ENCODE measurements at places on chromosomes 3 and 15. TPM values are rescaled to one million over a fixed set of nuclear protein-coding genes. Genes with fewer than 3 reads are reported as not detected.
A peak's percentile ranks its signal among the peaks of the same experiment; 100 is the strongest.

Gene HGD
- total RNA-seq: 0.18 TPM

DNA sequence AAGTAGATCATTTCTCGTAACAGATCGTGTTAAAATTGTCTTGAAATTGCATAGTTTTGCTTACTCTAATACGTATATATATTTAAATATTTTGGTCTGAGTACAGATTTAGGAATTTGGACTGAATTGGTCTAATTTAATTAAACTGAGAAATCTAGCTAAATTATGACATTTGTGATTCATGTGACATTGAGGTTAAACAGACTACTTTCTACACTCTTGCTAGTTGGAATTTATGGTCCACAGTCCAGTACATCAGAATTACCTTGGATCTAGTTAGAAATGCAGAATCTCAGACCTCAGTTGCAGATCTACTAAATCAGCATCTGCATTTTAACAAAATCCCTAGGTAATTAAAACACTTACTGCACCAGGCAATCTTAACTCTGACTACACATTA is 609.7 kb upstream of the GOLIM4 start:
- DNase-seq: no peak

DNA sequence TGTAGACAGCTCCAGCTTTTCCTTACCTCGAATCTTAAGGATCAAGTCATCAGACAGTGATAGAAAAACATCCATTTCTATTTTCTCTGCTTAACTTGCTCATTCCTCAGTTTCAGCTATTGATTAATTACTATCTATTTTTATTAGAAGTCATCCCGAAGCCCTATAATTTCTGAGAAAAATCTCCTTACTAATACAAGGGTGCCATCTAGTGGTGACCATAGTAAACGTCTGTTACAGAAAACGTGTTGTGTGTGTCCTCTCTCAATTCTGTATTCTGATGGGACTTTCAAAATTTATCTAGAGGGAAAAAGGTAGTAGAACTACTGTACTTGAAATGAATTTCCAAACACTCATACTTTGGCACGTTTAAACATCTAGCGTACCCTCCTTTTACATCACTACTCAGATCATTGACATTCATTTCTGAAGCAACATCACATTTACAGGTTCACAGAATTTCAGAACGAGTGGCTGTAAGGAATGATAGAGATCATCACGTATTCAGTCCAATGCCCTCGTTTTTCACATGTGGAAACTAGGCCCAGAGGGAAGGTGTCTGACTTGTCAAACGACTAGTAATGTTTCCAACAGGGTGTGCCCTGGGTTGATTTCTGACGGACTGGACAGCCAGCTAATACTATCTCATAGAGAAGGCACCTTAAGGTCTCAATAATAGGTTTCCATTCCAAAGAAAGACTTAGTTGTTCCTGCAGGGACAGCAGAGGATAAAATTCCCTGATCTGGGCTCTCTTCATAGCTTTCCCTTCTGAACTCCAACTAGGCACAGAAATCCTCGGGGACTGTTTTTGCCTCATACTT is 25.6 kb downstream of the HACD2 start:
- peak; percentile 35 for DNase-seq

DNA sequence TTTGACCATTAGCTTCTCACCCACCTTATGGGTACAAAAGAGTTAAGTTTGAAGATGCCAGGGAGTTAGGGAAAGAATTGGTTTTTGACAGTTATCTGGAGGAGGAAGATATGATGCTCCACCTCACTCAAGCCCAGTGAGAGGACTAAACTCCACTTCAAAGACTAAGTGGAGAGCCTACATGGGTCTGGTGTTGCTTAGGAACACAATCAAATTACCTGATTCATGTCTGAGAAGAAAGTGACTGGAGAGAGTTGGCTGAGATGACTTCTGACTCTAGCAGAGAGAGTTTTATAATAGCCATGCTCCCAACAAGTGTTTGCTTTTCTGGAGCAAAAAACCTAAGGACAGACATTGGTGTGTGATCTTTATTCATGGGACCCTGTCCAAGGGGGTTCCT is 43.3 kb downstream of the SUCNR1 start:
- DNase-seq: no peak

DNA sequence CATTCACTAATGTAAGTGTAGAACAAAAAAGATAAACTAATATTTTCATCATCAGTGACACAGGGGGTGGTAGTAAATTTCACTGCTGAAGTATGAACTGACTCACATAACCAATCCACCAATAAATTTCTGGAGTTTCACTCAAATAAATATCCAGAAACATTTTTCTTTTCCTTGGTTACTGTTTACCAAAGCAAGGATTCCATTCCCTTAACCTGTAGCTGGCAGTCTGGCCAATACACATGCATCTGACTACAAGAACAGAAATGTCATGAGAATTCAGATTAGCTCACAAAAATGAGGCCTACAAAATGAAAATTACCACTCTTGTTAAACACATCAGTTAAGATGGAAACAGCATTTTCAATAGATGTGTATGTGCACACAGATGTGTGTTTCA is 80.3 kb downstream of the STAG1 start:
- DNase-seq: no peak

Gene LRTM1
- total RNA-seq: not detected

Gene IL20RB
- 3.2 TPM for total RNA-seq

Gene P2RY13
- total RNA-seq: not detected

Gene CERS3
- total RNA-seq: 1.9 TPM

GRCh38 chr15:51884517-51885236 is 55.2 kb downstream of the TMOD3 start:
- no peak for DNase-seq

- no peak for DNase-seq
Measured at GRCh38 chr3:12679468-12679867, 15.6 kb upstream of the RAF1 start.

GRCh38 chr3:53202331-53203015 is 41.5 kb downstream of the PRKCD start:
- DNase-seq: peak; percentile 50

Data from H7 (cell line).